Transverse colon (tissue), 4 donors: ENCODE measurements at places on chromosomes 6 and 20.
A peak's percentile ranks its signal among the peaks of the same experiment; 100 is the strongest.

- no peak for DNase-seq
Measured at GRCh38 chr20:15267935-15268334, 930.5 kb upstream of the FLRT3 start.

DNA sequence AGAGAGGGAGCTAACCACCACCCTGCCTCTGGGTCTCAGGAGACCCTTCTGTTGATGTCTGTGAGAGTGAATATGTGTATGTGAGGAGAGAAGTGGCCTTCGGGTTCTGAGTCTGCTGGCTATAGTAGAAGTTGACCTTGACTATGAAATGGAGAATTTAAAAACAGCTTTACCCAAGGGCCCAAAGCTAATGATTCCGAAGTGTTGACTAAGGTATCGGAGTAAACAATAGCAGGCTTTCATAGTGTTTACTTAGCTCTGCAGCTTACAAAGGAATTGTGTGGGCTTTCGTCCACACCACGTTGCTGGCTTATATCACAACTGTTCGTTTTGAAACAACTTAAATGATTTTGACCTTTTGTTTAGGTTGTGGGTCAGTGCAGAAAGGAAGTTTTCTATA, 126.5 kb upstream of the JAG1 start:
- no peak for DNase-seq

DNA sequence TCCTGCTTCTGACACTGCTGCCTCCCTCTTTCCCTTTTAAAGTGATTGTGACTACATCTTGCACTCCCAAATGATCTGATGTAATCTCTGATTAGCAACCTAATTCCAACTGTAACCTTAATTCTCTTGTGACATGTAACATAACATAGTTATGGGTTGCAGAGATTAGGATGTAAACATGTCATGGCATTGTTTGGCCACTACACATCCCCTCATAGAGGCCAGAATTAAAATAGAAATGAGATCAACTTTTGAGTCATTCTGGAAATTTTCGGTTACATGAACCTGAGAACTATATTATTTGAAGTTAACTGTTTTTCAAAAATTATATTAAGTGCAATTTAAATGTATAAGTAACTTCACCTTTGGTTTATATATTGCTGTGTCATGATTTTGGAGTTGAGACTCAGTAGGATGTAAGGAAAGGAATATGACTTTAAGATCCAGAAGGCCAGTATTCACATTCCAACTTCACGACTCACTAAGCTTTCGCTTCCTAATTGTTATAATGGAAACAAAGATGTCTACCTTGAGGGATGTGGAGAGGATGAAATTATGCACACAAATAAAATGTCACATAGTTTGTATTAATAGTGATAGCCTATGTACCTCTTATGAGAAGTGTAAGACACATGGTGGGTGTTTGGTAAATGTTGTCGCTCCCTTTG, 611.9 kb upstream of the MAP3K7 start:
- no peak for DNase-seq

DNA sequence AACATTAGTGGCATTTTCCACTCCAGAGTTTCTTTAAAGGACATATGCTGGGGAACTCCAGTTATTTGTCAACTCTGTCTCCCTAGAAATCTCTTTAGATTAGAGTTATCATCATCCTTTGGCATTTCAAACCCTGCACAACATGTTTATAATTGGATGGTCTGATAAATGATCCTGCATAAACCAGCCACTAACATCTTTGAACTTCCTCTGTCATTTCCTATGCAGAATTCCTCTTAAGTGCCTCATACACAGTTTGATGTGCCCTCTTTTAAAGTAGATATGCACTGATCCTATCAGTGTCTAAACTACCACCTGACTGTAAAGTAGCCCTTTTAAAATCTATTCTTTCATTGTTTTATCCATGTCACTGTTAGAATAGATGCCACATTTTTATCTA, 306.3 kb upstream of the IRAK1BP1 start:
- no peak for DNase-seq

DNA sequence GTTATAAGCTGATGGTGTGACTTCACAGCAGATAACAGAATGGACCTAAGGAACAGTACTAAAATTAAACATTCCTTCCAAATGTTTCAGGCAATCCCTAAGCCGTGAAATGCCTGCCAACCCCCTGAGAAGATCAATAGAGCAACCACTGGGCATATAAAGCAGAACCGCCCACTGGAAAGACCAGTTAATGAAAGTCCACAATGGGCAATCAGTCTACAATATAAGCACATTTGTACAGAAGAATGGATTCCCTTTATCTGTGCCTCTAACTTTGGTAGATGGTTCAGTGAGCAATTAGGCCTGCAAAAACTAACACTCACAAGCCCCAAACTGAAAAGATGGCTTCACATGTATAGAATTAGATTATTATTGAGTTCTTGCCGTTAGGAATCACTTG, 286.6 kb downstream of the UBE3D start:
- no peak for DNase-seq

DNA sequence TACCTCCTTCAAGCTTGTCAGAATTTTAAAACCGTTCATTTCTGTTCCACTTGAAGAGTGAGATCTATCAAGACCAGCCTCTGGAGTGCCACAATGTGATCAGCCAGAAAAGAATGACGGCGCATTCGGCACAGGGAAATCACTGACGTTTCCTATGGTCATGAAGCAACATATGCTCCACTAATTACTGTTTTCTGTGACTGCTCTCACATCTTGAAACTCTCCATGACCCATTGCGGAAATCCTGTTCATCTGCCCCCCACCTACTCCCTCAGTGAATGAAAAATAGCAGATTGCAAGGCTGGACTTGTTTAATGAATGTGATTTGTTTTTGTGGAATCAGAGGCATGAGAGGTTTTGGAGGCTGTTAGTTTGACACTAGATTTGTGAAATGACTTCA, 53.2 kb downstream of the SAMD5 start:
- no peak for DNase-seq

DNA sequence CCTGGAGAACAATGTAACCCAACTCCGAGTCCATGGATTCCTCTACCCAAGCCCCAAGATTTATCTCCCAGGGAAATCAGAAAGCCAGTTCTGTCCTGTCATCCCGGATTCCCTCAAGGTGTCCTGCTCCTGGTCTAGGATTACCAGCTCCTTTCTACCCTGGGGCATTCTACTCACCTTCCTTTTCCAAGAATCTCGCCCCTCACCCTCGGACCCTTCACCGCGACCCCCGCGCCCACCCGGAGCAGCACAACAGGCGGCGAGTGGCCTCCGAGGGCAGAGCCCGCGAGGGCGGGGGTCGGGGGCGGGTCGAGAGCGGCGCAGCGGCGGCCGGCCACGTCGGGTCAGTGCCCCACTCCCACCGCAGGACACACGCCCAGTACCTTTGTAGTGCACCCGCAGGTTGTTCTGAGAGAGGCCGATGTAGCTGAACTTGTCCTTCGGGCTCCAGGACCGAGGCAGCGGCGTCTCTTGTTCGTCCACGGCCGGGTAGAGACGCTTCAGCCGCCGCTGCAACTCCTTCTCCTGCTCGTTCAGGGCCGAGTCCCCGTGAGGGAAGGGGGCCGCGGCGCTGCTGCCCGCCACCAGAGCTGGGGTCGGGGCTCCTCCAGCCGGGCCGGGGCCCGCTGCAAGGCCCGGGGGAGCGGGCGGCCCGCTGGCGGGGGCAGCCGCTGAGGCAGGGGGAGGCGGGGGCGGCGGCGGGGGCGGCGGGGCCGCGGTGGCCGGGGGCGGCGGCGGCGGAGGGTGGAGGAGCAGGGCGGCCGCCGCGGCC, 897 bp downstream of the RANBP9 start:
- DNase-seq: peak; percentile 66

GRCh38 chr6:76166874-76167273, 94.4 kb upstream of the IMPG1 start:
- DNase-seq: no peak

DNA sequence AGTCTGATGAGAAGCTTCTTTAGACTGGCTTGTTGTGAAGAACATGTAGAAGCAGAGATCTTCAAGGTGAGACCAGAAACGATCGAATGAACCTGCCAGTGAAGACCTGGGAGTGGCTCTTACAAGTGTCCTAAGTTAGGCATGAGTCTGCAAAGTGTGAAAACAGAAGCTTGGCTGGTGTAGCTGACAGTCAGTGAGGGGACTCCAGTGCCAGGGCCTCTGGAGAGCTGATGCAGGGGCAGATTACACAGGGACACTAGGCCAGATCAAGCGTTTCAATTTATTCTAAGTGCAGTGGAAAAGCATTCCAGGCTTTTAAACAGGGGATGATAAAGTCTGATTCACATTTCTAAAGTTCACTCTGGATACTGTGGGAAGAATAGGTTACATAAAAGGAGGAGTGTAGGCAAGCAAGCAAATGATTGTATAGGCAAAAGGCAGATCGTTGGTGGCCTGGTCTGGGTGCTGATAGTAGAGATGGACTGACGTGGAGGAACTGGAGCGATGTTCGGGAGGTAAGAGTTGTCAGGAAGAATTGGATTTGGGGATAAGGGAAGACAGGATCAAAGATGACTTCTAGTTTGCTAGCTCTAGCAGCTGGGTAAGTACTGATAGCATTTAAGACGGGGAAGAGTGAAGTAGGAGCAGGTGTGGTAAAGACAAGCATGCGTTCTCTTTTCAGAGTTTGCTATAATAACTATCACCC, 133.5 kb downstream of the MAN1A1 start:
- no peak for DNase-seq

GRCh38 chr6:1614448-1615150, 4.9 kb downstream of the FOXC1 start:
- no peak for DNase-seq

DNA sequence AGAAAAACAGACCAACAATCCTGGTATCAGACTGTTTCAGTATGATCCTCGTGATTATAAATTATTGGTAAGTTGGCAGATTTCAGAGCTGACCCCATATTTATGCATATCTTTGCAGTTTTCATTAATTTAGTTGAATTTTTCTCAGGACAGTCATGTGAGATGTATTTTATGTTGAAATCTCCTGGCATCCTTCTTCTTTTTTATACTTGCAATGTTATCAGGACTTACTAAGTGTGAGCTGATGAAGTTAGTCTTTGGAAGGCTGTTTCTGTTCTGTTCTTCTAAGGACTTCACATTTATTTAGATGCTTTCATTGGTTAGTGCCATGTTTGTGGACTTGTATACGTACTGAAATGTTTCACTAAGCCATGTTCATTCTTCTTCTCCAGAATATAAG, 17.2 kb downstream of the SMPDL3A start:
- DNase-seq: no peak

DNA sequence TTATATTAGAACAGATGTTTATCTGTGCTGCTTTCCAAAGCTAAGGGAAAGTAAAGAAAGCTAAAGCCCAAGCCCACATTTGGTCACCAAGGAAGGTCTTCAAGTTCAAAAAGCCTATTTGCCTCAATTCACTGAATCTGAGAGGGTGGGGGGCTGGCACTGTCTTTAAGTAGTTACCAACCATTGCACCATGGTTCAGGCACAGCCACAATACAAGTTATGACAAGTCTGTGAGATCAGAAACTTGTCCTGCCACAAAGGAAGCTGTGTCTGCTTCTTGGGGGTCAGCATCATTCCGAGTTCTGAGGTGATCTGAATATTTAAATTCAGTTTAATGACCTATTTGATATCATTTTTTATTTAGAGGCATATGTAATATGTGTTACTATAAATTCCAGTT, 78.3 kb upstream of the OPRM1 start:
- DNase-seq: no peak

- no peak for DNase-seq
Measured at GRCh38 chr20:7622399-7622961, 317.8 kb downstream of the HAO1 start.

- DNase-seq: no peak
Measured at GRCh38 chr20:24780674-24781417, 168.2 kb upstream of the CST7 start.

DNA sequence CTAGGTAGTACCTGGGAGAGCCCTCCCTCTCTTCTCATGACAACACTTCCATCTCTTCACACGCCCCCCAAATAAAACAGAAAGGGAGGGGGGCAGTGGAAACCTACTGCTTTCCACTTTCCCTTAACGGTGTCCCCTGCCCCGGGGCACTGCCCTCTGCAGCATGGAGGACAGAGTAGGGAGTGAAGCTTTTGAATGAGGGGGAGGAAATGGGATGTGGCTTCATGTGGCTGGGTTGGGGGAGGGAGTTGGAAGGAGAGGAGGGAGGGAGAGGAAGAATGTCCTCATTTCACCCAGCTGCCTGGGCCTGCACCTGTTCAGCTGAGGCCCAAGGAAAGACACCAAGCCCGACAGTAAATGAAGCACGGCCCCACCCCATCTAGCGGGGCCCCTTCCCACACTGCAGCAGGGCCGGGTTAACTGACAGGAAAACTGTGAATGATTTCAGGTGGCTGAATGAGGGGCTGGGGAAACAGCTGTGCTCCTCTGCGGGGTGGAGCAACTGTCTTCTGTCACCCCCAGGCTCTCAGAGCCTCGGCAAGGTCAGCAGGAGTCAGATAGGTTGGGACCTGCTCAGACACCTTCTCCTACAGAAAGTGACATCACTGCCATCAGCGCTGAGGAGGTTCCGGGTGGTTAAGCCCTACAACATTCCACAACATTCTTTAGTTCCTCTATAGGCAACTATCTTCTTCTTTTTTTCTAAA, 40.0 kb upstream of the TAF8 start:
- DNase-seq: no peak

- DNase-seq: no peak
Measured at GRCh38 chr20:63939061-63939935, 16.9 kb downstream of the UCKL1 start.

DNA sequence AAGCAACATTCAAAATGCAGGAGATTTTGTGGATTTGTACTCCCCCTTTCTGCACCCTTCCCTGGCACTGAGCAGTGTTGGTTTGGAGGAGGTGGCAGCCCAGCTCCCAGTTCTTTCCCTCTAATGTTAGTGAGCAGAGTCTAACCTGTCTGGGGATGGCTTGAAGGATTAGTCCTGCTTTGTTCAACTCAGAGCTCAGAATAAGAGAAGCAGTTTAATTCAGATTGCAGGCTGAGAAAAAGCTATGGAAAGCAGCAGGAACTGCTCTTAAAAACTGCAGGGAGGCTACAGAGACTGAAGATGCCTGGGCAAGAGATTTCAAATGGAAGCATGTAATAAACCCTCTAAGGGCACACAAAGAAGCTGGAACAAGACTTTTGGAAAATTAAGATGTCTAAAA, 223.4 kb upstream of the GGTLC1 start:
- DNase-seq: no peak

DNA sequence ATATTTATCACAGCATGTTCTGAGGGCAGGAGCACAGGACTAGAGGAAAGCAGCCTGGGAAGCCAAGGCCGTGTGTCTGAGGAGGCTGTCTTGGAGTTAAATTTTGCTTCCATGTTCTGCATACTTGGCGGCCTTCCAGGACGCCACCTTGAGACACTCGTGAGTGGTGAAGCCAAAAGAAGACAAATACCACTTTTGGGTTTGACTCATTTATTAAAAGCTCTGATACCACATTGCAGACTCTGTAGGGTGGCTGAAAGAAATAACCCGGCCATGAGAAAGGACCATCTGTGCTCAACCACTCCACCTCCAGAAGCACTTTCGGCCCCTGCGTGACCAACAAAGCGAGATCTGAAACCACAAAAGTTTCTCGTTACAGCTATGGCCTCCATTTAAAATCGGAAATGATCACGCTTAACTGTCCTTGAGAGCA, 120.0 kb downstream of the TMEM242 start:
- DNase-seq: no peak

- no peak for DNase-seq
Measured at GRCh38 chr6:79610306-79611009, 20.7 kb upstream of the SH3BGRL2 start.
